ENCODE measurements at places on chromosomes 12 and 14.

DNA sequence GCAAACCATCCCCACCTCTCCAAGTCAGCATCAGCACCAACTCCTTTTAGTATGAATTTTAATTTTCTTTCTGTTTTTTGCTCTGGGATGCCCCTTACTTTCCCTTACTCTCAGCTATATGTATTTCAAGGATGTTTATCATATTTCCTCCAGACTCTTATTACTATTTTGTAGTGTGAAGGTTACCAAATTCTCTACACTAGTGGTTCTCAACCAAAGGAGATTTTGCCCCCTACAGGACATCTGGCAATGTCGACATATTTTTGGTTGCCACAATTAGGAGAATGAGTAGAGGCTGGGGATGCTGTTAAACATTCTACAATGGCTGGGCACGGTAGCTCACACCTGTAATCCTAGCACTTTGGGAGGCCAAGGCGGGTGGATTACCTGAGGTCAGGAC, 29.1 kb upstream of the SOS2 start:
- DNase-seq = peak; percentile 8

DNA sequence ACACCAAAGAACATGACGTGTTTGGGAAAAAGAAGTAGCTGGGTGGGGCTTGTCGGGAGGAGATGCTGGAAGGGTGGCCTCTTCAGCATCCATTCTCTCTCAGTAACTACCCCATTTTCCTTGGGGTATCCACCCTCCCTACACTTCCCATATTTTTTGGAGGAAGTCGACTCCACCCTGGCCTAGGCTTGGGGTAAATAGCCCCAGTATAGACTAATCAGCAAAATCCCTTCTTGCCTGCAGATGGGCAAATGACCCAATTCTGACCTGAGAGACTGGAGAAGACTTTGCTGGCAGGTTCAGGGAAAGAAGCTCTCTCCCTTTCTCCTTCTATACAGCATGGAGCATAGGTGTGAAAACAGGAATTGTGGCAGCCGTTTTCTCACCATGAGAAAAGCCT, 28.5 kb upstream of the JDP2 start:
- no peak for DNase-seq

DNA sequence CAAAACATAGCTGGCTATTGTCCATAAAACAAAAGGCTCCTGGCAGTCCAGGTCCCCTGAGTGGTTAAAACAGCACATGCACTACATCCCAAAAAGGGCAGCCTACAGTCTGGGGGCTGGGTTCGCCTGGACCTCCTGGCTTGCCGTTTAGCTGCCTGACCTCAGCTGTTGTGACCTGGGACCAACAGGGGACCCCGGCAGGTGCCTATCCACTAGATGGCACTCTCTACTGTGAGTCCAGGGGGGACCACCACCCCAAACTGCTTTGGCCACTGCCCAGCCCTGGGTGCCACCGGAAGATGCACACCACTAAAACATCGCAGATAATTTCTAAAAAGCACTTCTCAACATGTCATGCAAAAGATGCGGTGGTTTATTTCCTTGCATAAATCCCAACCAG, 2.9 kb upstream of the RTL1 start:
- DNase-seq = no peak

DNA sequence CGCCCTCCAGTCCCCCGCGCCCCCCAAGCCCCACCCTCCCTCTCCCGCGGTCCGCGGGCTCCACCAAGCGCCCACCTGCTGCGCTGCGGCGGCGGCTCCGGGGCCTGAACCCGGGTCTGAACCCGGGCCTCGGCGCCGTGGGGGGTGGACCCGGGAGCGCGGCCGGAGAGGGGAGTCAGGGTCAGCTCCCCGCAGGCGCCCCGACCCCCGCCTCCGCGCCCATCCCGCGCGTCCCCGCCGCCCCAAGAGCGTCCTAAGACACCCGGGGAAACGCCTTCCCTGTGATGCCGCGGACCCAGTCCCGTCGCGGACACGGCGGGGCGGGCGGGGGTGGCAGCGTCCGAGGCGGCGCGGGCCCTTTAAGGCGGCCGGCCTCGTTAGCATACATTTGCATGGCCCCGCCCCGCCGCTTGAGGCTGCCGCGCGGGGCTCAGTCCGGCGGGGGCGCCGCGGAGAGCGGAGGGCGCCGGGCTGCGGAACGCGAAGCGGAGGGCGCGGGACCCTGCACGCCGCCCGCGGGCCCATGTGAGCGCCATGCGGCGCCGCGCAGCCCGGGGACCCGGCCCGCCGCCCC, at the start of gene MMP17:
Gene MMP17, plus strand, starts transcription at position 433 of the 574 bp plus-strand sequence. Its CDS starts 102 bp downstream, at position 535.
- no peak for DNase-seq

DNA sequence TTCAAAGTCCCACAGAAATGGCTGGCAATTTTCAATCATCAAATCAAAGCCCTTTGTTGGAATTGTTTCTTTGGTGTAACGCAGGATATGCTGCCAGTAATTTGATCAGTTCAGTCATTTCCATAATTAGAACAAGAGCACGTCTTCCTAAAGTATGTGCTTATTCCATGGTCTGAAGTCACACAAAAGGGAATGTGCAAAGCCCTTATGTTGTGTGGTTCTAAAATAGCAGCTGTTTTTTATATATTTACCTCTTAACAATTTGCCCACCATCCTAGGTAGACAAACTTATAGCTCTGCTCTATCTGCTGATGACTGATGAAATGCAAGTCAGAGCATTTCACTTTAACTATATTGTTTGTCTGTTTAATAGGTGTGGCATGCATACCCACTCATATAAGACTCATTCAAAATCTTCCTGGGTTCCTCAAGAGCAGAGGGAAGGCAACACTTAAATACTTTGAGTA, 176.1 kb upstream of the SLC38A2 start:
- DNase-seq = no peak

- DNase-seq = peak; percentile 23
These were observed 56.1 kb upstream of the DYRK2 start for GRCh38 chr12:67592228-67593011.

- DNase-seq = no peak
These were observed 415.5 kb downstream of the PCNX1 start for GRCh38 chr14:71322655-71323250.

DNA sequence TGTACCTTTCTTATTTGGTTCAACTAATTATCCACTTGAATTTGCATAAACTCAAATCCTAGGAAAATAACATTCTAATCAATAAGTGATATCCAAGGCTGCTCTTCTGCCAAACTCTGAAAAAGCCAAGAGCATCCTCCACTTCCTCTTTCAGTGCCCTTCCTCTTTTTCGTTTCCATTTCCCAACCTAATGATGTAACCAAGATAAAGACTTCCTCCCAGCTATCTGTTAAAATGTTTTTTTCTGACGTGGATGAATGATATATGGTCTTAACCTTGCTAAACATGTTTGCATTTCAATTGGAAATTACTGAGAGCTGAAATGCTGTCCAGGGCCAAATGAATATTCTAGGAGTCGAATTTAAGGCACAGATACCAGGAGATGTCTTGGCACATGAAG, 459.5 kb upstream of the PDE3A start:
- DNase-seq = no peak

- peak; percentile 62 for DNase-seq
These were observed 201.8 kb upstream of the RGS6 start for GRCh38 chr14:71730471-71730870.

DNA sequence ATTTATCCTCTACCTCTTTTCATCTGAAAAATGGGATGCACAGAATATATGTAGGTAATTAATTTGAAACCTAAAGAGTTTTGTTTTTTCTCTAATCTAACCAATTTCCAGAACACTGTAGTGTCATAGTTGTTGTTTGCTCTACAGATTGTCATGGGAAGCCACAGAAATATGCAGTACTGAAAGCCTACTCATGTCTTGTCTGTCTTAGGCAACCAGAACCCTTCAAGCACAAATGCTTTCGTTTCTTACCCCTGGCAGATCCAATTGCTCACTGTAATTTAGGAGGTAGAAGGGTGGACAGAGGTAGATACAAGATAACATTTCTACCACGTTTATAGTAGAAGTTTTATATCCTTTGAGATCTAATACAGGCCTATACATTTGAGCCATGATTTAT, 330.2 kb upstream of the NOVA1 start:
- no peak for DNase-seq

DNA sequence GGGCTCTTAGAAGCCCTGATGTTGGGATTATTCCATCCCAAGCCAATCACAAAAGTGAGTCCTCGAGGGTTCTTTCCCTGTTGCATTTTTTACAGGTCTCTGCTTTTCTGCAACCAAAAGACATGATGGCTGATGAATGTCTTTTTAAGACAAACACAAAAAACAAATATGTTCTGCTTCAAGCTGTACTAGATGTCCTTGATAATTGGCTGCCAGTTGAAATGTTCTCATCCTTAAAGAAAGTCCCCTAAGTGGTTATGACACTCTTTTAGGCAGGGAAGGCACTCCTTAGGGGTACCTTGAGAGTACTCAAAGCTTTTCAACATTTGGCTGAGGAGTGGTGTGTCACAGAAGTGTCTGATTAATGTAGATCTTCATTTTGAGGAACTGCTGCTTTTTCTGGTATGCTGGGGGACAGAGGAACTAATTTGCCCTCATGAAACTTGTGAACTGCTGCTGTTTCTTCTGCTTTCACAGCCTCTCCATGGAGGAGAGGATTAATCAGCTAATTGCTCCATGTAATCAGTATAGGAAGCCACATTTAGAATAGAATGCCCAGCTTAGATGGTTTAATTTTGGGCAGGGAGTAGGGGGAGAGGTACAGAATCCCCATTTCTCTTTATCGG, 22.8 kb upstream of the IGF1 start:
- DNase-seq = no peak

DNA sequence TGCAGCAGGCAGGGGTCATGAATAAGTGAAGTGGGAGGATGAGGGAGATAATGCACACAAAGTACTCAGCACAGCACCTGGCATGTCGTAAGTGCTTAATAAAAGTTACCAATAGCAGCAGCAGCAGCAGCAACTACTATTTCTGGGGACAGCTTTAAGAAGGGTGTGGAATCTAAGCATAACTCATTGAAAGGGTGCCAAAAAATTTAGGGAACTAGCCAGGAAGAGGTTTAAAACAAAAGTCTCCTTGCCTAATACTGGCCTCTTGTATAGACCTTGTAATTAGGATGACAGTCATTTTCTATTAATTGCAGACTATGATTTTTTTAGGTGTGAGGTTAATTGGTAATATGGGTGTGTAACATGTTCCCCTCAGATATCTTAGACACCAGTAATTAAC, 179.9 kb downstream of the PTPN11 start:
- DNase-seq = no peak

DNA sequence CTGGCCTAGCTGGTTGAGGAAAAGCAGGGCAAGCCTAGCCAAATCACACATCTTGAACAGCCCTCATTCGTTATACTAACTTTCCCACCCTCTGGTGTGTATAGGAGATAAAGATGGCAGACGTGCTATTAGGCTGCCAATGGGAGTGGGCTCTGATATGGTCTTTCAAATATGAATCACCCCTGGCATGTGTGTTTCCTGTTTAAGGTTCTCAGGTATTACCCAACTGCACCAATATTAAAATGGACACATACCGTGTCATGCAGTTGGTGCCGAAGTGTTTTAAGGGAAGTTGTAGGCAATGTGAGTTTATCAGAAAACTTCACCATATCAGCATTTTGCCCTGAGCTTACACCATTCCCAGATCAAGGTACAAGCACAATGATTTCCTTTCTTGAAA, 33.4 kb downstream of the CHST11 start:
- no peak for DNase-seq

DNA sequence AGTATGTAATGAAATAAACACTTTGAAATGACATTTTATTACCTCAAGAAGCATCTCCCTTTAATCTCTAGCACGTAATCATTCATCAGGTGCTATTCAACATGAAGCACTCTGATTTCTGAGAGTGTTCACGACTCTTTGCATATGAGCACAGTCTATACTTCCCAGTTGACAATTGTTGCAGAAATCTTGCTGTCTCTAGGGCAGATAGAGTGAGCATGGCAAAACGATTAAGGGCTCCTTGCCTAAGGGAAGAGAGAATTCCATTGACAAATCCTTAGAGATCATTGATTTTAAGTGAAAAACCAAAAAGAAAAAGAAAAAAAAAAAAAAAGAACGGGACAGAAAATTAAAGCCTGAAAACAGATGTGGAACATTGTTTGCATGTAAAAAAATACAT, 107.6 kb downstream of the C12orf50 start:
- no peak for DNase-seq

- no peak for DNase-seq
These were observed 57.4 kb downstream of the APOBEC1 start for GRCh38 chr12:7608184-7608911.

DNA sequence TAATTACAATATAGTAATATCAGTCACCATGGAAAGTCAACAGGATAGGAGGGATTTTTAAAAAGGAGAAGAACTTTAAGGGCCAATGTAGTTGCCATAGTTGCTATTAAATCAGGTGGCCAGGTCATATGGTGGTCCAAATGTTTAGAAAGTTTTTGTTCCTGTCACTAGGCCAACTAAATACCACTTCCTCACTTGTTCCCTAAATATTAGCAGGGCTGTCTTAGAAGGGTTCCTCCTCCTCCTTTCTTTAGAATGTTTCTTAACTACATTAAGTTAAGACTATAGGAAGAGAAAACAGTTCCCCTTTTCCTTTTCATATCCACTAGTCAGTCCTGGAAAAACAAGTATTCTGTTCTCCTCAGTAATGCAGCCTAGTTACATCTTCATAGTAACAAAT, 50.3 kb downstream of the MON2 start:
- no peak for DNase-seq

DNA sequence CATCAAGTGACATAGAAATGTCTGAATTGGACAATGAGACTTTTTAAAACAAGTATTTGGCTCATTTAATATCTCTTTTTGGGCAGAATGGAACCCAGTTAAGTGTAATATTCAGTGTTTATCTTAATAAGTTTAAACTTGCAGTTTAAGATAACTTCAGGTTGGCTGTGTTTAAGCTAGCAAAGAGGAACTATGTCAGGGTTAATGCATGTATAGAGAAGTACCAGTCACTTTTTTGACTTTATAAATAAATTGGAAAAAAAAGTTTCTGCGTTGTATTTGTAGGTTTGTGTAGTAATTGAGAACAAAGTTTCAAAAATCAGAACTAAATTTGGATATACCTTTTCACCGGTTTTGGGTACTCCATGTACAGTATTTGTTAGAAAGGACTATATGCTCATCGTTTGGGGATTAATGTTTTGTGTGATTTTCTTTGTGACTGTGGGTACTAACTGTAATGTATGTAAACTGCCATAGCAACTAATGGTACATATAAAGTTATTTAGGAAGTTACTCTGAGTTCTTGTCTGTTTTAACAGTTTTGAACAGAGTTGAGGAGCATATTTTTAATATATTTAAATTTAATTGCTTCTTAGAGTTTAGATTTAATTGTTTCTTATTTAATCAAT, 4.5 kb downstream of the HMGA2 start:
- no peak for DNase-seq

GRCh38 chr12:107449891-107450290, 235.7 kb upstream of the PWP1 start:
- DNase-seq = peak; percentile 1

- DNase-seq = no peak
These were observed 321.6 kb downstream of the ZFP36L1 start for GRCh38 chr14:68471029-68471963.

DNA sequence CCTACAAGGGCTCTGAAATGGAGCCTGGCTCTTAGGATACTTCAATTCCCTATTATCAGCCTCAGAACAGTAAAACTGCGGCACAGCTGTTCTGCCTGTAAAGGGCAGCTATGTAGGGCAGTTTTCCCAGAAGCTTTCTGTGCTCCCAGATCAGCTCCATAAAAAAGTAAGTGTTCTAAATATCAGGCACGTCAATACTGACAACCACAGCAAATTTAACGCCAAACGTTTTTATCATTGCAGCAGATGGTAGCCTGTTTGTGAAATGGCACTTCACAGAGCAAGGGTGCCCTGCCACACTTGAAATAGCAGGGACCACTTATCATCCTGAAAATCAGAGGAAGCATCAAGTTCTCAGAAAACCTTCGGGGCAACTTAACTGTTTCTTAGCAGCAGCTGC, 54.8 kb upstream of the PTHLH start:
- no peak for DNase-seq
